ENCODE measurements at places on chromosomes 16 and 17.
A peak's percentile ranks its signal among the peaks of the same experiment; 100 is the strongest.

DNA sequence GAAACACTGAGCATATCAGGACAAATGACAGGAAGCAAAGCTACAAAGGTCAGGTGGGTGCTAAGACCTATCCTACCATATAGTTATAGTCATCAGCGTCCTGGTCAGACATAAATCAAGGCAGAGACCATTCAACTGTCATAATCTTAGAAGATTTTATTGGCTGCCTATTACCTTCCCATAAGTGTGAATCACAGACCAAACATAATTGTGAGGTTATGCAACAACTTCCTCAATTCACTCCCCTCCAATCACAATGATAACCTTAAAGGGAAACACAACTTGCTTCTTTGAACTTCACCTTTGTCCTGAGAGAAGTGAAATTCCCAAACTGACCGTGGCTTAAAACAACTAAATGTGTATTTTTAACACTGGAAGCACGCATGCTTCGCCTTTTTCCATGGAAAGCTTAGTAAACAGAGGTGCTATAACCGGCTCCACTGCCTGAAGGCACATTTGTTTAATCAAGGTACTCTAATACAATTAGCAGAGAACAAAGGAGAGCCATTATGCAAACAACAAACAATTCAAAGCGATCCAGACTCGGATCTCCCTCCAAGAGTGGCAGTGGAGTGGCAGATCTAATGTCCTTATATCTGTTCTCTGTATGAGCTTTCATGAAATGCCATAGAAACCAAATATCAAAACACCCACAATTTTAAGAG lies 84.9 kb downstream of the TMEM114 start:
- DNase-seq, result no peak

DNA sequence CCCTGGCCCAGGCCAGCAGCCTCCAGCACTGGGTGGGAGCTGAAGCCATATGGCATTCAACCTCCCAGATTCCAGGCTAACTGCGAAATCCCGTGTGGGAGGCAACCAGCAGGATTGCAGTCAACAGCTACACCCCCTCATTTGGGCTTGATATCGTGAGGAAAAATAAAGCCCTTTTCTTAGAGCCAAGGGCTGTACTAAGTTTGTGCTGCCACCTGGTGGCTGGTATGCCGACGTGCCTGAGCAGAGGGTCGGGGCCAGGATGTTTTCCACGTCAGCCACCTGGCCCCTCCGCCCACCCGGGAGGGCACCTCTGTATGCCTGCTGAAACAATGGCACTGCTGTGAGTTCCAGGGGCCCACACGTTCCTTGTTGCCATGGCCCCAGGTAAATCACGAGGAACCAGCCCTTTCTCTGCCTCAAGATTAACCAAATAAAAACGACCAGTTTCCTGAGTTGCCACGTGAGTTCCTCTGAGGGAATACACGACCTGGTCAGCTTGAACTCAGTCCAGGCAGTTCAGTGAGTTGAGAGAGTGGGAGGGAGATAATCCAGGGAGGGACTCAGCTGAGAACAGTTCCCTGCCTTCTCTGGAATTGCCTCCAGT lies 9.0 kb downstream of the TMEM98 start:
- peak; percentile 53 for DNase-seq

DNA sequence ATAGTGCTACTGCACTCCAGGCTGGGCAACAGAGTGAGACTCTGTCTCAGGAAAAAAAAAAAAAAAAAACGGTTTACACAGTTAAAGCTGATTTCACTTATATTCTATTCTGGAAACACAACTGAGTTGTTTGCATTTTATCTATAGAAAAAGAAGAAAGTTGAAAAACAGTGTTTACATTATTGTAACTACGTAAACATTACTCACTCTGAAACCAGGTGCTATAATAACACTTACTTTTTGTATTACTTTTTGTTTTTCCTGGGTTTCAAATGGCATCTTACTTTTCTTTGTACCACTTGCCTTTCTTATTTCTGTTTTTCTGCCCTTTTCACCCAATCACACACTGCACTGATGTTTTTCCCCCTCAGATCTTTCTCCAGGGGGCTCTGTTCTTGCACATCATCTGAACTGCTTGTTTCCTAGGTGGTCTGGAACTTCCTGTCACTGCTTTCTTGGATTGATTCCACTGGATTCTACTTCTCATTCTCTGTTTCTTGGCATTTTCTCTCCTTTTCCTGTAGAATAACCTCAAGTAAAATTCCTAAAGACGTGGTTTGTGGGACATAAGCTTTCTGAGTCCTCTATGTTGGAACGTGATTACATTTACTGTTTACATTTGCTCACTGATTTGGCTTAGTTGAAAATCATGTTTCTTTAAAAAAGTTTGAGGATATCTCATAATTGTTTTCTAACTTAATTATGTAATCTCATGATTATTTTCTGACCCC lies 142.1 kb downstream of the HS3ST3B1 start:
- DNase-seq, result no peak

DNA sequence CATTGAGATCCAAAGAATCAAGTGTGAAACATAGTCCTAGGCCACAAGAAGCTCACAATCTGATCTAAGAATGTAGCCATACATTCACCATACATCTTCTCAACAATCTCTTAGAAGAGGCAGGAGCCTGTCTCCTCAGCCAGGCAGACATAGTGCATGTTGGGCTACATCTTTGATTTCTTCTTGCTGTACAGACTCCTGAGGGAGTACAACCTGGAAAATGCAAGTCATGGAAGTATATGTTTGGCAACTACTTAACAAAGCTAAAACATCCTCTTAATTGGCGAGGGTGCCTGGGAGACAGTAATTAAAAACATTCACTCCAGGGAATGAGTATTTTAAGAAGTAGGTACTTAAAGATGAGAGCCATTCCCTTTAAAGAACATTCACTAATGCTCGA lies 79.2 kb upstream of the NOG start:
- DNase-seq, result no peak

DNA sequence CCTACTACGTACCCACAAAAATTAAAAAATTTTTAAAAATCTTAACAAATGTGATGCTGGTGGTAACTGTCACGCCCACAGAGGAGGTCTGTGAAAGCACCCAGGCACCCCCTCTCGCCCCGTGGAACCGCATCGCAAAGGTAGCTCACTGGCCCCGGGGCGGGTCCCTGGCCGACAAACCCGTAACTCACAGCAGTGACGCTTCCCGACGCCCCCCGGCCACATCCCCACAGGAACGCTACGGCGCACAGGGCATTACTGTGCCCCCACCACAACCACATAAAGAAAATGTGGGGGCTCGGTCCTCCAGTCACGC lies 366 bp downstream of the ANKS3 start:
- no peak for DNase-seq

DNA sequence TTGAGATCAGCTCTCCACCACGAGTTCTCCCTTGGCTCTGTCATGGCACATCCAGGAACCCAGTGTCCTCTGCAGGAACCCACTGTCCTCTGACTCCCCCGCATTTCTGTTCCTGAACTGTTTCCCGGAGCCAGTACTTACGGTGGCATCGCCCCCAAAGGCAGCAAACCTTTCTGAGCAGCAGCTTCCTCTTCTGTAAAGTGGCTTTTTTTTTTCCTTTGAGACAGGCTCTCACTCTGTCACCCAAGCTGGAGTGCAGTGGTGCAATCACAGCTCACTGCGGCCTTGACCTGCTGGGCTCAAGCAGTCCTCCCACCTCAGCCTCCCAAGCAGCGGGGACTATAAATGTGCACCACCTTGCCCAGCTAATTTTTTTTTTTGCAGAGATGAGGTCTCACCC lies 32.2 kb downstream of the NAGPA start:
- DNase-seq, result no peak
